ENCODE measurements at places on chromosomes 3 and 15. TPM values are rescaled to one million over a fixed set of nuclear protein-coding genes. Genes with fewer than 3 reads are reported as not detected.

ANKUB1 gene
- polyA plus RNA-seq, result not detected

USP50 gene
- not detected for polyA plus RNA-seq

SI gene
- polyA plus RNA-seq, result not detected

FAM81A gene
- polyA plus RNA-seq, result 0.56 TPM

VGLL4 gene
- 50.0 TPM for polyA plus RNA-seq

P2RY1 gene
- 6.5 TPM for polyA plus RNA-seq

EPHB1 gene
- 5.4 TPM for polyA plus RNA-seq

ST8SIA2 gene
- polyA plus RNA-seq, result 3.0 TPM

EIF5A2 gene
- 1.6 TPM for polyA plus RNA-seq

FAM174B gene
- 10.1 TPM for polyA plus RNA-seq

FETUB gene
- not detected for polyA plus RNA-seq

RLBP1 gene
- polyA plus RNA-seq, result 0.05 TPM

MOBP gene
- polyA plus RNA-seq, result 0.24 TPM

SATB1 gene
- 18.8 TPM for polyA plus RNA-seq

MEIS2 gene
- 1.3 TPM for polyA plus RNA-seq

SEMA4B gene
- 62.4 TPM for polyA plus RNA-seq

STRIT1 gene
- 0.15 TPM for polyA plus RNA-seq

SPTBN5 gene
- 0.32 TPM for polyA plus RNA-seq

NAALADL2 gene
- polyA plus RNA-seq, result 0.30 TPM

CCNB2 gene
- polyA plus RNA-seq, result 76.0 TPM

GCNT3 gene
- not detected for polyA plus RNA-seq

ILDR1 gene
- 1.8 TPM for polyA plus RNA-seq

INAFM2 gene
- polyA plus RNA-seq, result 9.6 TPM

NUP210 gene
- polyA plus RNA-seq, result 55.0 TPM

PLS1 gene
- polyA plus RNA-seq, result 18.7 TPM

ECE2 gene
- polyA plus RNA-seq, result 0.44 TPM

TP63 gene
- polyA plus RNA-seq, result not detected

CLDN18 gene
- not detected for polyA plus RNA-seq

SCAANT1 gene
- polyA plus RNA-seq, result not detected

SLC6A20 gene
- 0.17 TPM for polyA plus RNA-seq

UBXN7 gene
- 16.4 TPM for polyA plus RNA-seq

FANCD2 gene
- 22.8 TPM for polyA plus RNA-seq

CCRL2 gene
- polyA plus RNA-seq, result not detected

Data from H1 (cell line).